ENCODE measurements at places on chromosomes 7 and 10.

DNA sequence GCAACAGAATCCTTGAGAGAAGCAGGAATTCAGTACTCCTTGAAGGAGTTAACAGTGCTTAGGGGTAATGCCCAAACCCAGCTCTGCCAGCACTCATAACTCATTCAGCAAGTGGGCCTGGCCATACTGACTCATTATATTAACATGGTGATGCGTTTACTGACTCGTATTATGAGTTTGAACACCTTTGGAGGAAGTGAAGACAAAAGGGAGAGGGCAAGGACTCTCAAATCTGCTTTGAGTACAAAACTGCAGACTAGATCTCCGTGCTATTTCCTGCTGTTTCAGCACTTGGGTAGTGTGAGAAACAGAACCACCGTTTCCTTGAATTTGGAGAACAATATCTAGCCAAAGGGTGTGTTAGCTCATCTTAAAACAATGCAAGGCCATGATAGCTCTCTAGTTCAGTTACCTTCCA, 30.8 kb downstream of the SLC16A9 start:
- DNase-seq, result no peak

DNA sequence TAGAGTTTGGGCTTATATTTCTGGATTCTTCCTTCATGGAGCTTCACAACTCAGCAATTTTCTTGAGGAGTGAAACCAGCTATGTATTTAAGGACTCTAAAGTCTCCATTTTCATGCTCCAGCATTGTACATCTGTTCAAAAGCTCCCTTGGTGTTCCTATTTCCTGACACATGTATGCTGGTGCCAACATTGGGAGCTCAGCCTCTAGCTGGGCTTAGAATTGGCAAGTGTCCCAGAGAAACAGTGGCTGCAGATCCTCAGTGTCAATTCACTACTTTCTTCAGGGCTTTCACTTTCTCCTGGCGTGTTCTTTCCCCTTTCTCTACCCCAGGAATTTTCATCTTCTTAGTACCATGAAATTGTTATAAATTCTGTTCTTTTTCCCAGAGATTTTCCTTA, 103.1 kb downstream of the ZNF467 start:
- no peak for DNase-seq

DNA sequence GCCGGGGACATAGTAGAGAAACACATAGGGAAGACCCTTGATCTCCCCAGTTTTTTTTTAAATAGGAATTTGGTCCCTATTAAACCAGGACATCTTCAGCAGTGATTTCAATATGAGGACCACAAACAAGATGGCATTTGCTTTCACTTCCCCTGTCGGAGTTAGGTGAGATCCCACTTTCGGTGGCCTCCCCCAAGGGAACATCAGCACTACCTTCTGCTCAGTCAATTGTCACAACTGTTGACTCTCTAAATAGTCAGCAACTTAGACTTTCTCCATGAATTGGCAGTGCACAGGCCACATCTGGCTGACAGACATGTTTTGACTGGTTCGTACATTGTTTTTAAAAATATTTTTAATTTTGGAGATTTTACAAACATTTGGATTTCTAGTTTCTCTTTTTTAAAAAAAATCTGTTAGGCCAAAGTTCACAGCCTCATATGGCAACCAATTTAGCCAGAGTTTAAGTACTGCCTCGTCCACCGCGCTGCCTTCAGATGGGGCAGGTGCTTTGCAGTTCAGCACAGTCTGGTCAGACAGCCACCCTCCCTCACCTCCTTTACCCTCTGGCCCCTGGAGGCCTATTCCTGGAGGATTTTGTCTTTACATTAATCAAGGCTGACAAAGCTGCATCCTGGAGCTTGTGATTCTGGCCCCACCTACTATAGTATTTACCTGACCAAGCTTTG, 139.2 kb upstream of the PRR15 start:
- DNase-seq, result no peak

GRCh38 chr10:30227481-30227880, 121.6 kb downstream of the MTPAP start:
- DNase-seq, result no peak

DNA sequence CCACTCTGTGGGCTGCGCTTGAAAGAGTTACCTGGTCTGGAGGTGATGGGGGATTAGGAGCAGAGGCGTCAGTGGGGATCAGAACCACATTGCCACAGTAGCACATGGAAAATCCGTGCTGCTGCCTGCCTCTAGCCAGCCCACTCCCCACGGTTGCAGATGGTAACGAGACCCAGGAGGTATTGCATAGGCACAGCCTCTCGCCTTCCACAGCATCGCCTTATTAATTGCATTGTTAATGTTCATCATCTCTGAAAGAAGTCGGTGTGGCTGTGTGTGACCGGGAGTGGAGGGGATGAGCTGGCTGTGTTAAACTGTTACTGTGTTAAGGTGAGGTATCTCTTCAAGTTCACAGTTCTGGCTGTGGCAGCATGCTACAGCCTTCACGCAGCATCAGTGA, 35.2 kb upstream of the LRRC4 start:
- DNase-seq, result no peak

GRCh38 chr10:92567952-92568600, 5.8 kb downstream of the IDE start:
- no peak for DNase-seq

DNA sequence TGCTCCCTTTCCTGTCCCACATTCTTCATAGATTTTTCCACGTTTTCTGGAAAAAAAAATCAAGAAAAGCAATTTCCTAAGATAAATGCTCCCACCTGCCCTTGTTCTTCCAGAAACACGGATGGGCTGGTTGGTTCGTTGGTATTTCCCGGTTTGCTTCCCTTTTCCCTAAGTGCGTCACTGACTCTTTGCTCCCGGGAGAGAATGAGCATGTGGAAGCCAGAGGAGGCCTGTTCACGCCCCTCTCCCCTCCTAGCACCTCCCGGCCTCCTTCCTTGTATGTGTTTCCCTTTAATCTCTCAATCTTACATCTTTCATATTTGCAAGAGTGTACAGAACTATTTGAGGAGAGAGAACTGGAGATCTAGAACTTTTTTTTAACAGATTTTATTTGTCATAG, 442.0 kb downstream of the GFRA1 start:
- no peak for DNase-seq

DNA sequence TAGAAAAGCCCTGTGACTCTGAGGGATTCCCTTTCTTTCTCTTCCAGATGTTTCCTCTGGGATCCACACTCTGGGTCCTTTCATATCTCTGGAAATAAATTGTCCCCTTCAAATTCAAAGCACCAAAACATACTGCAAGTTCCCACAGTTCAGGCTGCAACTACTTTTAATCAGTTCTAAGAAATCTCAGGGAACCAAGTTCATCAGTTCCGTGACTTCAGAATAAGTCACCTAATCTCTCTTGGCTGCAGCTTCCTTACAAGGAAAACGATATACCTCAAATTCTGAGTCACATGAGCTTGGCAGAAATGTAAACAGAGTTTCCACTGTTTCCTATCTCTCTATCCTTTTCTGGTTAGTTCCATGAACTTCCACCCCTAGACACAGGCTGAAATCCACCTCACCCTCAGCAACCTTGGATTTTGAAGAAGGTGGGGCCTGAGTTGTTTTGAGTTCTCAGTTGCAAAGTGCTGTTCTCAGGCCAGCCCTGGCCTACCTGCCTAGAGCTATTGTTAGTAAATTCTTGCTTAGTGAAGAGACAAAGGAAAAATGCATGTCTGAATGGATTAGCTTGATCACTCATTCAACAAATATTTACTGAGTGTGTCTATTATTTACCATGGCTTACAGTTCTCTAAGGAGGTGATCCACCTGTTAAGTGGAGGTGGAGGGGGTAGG, 59.3 kb upstream of the IL6 start:
- no peak for DNase-seq

GRCh38 chr7:70271617-70272081, 673.4 kb downstream of the AUTS2 start:
- DNase-seq, result no peak

DNA sequence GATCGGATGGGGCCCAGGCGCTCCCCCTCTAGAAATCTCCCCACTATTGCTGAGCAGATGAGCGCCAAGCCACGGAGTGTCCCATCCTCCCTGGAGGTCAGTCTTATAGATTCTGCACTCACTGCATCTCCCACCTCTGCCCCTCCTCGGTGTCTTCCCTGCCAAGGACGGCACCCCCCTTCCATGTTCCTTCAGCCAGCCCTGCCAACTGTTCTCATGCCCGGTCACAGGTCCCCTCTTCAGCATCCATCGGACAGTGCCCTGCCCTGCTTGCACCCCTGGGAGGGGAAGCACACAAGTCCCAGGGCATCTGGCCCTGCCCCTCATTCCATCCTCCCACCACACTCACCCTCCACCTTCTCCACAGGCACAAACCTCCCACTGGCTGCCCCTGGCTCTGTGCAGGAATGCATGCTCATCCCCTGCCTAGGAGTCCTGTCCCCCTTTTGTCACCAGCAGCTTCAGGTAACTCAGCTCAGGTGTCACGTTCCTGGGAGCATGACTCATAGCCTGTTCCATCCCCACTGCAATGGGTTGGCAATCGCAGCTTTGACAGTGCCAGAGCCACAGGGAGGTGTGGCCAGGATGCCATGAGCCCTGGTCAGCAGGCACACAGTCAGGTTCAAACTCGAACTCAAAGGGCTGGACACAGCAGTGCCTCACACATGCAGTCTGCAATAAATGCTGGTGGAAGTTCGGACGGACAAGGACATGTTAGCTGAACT, 234.7 kb upstream of the TCERG1L start:
- no peak for DNase-seq

- DNase-seq, result no peak
Measured at GRCh38 chr7:33841705-33842129, 63.6 kb upstream of the BMPER start.

DNA sequence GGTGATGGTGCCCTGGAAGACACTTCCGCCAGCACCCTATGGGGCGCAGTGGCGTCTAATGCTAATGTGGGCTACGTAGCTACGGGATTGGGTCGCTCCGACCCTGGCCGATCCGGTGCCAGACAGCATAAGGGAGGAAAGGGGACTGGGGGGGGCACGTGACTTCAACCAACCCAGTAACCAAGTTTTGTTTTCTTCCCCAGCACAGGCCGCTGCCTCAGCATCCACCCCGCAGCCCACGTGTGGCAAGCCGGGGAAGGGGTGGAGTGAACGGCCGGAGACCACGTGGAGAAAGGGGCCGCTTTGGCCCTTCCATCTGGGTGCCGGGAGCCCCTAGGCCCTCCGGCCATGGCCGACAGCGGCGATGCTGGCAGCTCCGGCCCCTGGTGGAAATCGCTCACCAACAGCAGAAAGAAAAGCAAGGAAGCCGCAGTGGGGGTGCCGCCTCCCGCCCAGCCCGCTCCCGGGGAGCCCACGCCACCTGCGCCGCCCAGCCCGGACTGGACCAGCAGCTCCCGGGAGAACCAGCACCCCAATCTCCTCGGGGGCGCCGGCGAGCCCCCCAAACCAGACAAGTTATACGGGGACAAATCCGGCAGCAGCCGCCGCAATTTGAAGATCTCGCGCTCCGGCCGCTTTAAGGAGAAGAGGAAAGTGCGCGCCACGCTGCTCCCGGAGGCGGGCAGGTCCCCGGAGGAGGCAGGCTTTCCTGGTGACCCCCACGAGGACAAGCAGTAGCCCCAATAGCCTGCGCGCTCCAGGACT, 2.5 kb downstream of the PRR15 start:
- DNase-seq, result no peak

- peak; percentile 93 for DNase-seq
Measured at GRCh38 chr10:323651-324293, 188.5 kb downstream of the ZMYND11 start.

GRCh38 chr7:100585511-100586265, at the start of gene LRCH4:
Gene LRCH4, minus strand, starts transcription at chr7:100586129. Its CDS starts 29 bp downstream, at chr7:100586100.
- DNase-seq, result no peak

All from SW 1271 (cell line).